NCI-H1436 treated with DMSO at 0.1 percent for 48 hours (cell line): ENCODE measurements at places on chromosomes 1 and 21.

- DNase-seq, result no peak
Observed at GRCh38 chr1:156937883-156938282, 17.5 kb downstream of the LRRC71 start.

- no peak for DNase-seq
Observed at GRCh38 chr1:31939484-31940329, 1.5 kb upstream of the PTP4A2 start.

DNA sequence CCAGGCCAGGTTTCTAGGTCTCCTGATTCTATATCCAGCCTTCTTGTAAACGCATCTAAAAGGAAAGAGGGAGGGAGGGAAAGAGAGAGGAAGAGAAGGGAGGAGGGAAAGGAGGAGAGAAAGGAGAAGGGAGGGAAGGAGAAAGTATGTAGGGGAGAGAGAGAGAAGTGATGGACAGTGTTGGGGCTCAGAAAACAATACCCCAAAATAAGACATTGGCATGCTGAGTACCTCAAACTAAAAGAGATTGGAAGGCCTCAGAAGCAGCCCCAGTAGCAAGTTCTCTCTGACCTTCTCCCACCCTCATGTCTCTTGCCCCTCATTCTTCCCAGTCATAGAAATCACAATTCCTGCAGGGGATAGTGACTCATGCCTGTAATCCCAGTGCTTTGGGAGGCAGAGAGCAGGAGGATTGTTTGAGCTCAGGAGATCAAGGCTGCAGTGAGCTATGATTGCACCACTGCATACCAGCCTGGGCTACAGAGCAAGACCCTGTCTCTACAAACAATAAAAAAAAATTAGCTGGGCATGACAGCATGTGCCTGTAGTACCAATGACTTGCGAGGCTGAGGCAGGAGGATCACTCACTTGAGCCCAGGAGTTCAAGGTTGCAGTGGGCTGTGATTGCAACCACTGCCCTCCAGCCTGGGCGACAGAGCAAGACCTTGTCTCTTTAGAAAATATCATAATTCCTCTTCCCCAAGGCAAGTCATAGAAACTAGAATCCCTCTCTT is 51.2 kb downstream of the DNTTIP2 start:
- DNase-seq, result no peak

GRCh38 chr1:212214325-212214724 is 70.9 kb upstream of the PPP2R5A start:
- no peak for DNase-seq

DNA sequence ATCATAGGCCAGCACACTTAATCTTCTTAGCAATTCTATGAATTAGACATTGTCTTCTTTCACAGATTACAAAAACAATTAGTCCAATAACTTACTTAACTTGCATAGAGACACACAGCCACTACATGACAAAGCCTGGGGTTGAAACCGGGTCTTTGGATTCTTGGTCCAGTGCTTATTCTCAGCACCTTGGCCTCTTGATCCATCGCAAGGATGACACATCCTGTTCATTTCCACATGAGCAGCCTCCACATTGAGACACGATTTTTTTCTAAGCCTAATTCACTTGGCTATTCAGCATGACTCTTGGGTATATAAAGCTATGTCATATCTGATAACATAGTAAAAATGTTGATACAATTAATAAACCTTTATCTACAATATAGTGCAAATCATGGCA is 221.0 kb upstream of the FOXD3 start:
- no peak for DNase-seq

DNA sequence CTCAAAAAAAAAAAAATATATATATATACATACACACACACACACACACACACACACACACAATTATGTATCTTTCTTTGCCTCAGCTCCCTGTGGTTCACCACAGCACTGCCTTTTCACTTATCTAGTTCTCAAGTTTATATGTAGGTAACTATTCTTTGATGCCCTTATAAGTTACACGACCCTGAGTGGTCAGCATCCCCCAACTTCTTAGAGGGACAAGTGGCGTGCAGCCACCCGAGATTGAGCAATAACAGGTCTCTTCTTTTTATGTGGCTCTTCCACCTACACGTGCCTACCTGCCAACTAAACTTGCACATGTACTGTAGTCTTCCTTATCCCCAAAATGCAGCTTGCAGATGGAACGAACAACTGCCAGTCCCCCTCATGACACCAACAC is 120.8 kb downstream of the GABPA start:
- DNase-seq, result no peak

- no peak for DNase-seq
Observed at GRCh38 chr21:42114646-42115045, 43.5 kb downstream of the UMODL1 start.
